ENCODE measurements at places on chromosomes 1 and 21.

DNA sequence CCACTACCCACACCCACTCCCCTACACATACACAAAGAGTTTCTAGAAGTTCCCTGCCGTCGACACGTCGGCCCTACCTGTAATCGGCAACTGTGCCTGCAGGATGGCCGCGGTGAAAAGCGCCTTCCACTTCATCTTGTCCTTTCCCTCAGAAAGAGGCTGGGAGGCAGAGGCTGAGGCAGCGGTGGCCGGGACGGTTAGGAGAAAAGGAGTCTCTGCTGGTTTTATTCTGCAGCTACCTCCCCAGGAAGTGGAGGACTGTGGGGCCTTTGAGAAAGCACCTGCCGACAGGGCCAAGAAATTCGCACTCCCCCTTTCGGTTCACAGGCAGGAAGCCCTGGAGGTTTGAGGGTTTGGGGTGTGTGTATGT is at the start of gene CD247:
TSS of gene CD247 (minus strand) at position 199 of the 370 bp plus-strand sequence. CDS start at position 135, 64 bp downstream.
- DNase-seq, result no peak

DNA sequence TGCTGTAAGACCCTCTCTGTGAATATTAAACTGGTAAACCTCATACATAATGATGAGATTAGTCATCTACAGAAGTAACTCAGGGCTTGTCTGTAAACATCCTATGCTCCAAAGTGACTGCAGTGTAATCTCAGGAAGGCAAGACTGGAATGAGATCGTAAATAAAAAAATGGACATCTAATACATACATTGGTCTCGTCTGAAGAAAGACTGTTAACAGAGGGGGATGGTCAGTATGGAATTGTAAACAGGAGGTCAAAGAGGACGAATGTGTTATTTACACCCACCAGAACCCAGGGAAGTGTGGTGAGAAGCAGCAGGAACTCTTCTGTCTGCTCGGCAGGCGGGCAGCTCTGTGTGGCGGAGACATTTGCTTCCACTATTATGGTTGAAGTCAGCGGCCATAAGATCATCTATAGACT is 51.4 kb downstream of the DISC1 start:
- no peak for DNase-seq

GRCh38 chr1:89041119-89041641 is 18.5 kb upstream of the GBP3 start:
- DNase-seq, result no peak

DNA sequence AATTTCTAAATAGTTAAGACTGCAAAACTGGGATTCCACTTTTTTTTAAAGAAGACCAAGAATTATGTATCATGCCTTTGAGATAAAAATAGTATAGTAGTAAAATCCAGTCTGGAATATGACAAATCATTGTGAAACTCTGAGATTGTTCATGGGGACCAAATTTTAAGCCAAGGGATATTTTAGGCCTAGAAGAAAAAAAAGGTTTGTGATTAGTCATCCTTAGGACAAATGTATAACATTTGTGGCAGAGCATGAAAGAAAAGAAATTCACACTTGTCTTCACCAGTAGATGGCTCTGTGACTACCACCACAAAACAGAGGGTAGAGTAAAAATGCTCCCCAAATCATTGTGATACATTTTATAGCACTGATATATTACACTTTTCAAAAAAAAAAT is 226.1 kb downstream of the KCTD3 start:
- DNase-seq, result no peak

DNA sequence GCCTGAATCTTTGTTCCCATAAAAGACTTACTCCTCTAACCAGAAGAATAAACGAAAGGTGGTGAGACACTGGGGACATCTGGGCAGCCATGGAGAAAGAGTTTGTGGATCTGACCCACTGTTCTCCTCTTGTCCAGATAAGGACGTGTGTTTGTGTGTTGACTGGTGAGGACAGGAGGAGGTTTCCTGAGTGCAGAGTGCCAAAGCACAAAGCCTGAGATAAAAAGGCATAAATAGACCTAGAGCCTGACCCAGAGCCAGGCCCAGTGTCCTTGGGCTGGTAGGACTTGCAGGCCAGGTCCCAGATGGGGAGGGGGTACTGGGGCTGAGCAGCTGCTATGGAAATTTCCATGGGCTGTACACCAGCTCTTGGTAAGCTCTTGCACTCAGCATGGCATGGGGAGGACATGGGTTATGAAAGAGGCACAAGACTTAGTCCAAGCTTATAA is 19.6 kb upstream of the COQ8A start:
- no peak for DNase-seq

DNA sequence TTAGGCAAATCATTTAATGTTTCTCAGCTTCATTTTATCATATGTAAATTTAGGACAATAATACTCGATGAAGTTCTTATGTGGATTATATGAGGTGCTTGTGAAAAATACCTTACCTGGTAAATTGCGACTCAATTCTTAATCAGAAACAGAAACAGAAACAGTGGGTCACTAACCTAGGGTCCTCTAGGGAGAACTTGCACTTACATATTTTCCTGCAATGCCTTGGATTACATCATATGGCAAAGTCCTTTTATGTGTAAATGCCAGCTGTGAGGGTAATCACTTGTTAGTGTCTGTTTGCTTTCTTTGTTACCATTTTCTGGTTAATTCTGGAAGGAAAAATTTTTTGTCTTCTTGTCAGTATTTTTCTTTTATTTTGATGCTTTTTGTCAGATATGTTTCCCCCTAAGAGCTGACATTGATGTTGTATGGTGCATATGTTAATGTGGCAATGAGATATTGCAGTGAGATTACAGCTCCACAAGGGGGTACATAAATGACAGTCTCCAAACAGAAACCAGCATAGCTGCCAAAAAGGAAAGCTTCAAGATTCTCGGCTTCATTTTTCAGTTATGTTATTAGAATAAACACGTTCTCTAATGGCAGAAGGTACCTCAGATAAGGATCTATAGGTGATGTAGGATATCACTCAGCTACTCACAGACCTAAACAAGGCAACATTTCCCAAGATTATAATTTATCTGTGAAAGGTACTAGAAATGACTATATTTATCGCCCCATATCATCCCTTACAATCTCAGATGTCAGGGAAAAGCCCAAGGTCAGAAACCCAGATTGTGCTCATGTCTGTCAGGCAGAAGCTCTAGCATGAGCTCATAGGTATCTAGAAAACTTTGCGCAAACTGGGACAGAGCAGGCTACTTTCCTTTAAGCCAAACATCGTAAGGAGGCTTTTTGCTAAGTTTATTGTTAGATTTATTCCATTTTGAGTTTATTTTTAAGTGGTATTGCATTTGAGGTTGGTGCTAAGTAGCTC is 119.9 kb downstream of the FASLG start:
- no peak for DNase-seq

DNA sequence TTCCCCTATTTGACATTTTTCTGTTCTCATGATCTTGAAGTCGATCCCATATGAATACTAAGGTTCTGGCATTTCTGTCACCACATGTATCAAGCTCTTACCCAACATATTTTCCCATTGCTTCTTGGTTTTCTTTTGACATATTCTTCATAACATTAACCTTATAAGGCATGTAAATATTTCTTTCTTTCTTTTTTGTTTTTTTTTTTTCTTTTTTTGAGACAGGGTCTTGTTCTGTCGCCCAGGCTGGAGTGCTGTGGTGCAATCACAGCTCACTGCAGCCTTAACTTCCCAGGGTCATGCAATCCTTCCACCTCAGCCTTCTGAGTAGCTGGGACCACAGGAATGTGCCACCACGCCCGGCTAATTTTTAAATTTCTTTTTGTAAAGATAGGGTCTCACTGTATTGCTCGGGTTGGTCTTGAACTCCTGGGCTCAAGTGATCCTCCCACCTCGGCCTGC is 33.1 kb upstream of the ERRFI1 start:
- DNase-seq, result no peak

DNA sequence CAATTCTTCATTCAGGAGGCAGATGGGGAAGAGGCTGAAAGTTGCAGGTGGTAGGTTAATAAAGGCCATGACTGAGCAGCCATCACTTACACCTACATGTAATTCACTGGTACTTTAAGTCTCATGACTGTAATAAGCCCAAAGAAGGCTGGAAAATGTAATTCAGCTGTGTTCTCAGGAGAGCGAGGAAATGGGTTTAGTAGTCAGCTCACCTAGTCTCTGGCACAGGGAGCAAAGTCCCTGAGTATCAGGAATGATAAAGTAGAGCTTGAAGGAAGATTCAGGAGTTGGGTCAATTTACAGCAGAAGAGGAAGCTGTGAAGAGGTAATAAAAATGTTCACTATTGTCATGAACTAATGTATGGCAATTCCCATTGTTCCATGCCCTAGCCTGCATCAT is 393.4 kb upstream of the KAZN start:
- DNase-seq, result no peak

GRCh38 chr1:19569786-19570185 is 74.3 kb upstream of the NBL1 start:
- DNase-seq, result no peak

Measured in NCI-H2107 (cell line).